Large intestine (tissue), 12 donors: ENCODE measurements at places on chromosomes 12 and 14.

GRCh38 chr12:128583453-128583852 lies 240.3 kb downstream of the SLC15A4 start:
- no peak for DNase-seq

- no peak for DNase-seq
Measured at GRCh38 chr12:34393821-34394150, 371.5 kb downstream of the ALG10 start.

DNA sequence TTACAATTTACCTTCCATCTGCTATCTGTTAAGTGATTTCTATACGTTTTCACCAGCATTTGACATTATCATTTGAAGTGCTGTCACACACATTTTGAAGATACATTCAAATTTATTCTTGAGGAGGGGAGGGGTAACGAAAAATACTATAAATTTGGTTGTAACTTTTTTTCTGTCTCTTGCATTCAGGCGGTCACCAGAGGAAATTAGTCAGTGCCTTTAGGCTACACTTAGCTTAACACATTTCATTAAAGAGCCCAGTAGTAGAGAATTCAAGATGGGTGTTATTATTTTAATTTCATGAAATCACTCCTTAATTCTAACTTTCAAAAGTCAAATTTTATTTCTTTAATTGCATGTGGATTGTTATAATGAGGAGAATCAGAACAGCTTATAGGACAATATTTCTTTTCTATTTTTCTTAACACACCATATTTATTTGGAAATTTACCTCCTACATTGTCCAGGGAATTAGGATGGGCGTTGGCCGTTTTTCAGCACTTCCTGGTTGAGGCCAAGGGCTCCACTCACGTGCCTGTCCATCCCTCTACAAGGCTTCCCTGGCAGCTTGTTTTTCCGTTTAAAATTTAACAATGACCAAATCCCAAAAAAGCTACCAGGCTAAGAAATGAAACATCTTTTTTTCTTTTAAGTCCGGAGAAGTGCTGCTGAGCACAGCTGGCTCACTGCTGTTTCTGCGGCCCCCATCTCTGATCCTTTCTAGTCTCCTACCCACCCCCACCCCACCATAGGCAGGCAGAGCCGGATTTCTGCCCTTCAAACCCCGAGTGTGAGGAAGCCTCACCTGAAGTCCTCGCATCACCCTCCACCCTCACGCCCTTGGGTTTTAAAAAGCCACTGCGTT lies 1.1 kb upstream of the FAR2 start:
- peak; percentile 65 for DNase-seq

- no peak for DNase-seq
Measured at GRCh38 chr12:7026854-7027253, 8.6 kb upstream of the LPCAT3 start.
